PC-9 (cell line): ENCODE measurements at places on chromosomes 12 and 14. TPM values are rescaled to one million over a fixed set of nuclear protein-coding genes. Genes with fewer than 3 reads are reported as not detected.

The PLEKHG3 gene
- total RNA-seq: 59.3 and 61.7 TPM in 2 replicates

The MYF6 gene
- total RNA-seq: not detected in 2 replicates

The PRIMA1 gene
- not detected in 2 replicates for total RNA-seq

The ADCY4 gene
- 1.8 and 2.0 TPM in 2 replicates for total RNA-seq

The CABP1 gene
- not detected in 2 replicates for total RNA-seq

The SLC2A3 gene
- 24.9 and 26.2 TPM in 2 replicates for total RNA-seq

The ARID4A gene
- total RNA-seq: 17.0 and 22.2 TPM in 2 replicates

The KLRK1 gene
- total RNA-seq: not detected in 2 replicates

The DLGAP5 gene
- 51.7 and 80.0 TPM in 2 replicates for total RNA-seq

The ADAM20 gene
- 0.94 and 1.9 TPM in 2 replicates for total RNA-seq

The UNG gene
- 52.5 and 54.9 TPM in 2 replicates for total RNA-seq

The SMAGP gene
- total RNA-seq: 36.3 and 42.9 TPM in 2 replicates

The BHLHE41 gene
- 30.0 and 57.1 TPM in 2 replicates for total RNA-seq

The PLEK2 gene
- total RNA-seq: 32.7 and 46.0 TPM in 2 replicates

The CELA1 gene
- total RNA-seq: 0.58 TPM in 1 of 2 replicates, not detected in the other

The NTN4 gene
- total RNA-seq: 41.5 and 46.0 TPM in 2 replicates

The RPS6KA5 gene
- 3.0 and 3.5 TPM in 2 replicates for total RNA-seq

The DAO gene
- total RNA-seq: not detected in 2 replicates

The POTEM gene
- not detected in 2 replicates for total RNA-seq

The KRT78 gene
- total RNA-seq: 1.5 and 1.7 TPM in 2 replicates

The RGS6 gene
- total RNA-seq: not detected in 2 replicates

The LRR1 gene
- 16.1 and 19.0 TPM in 2 replicates for total RNA-seq

The TMPRSS12 gene
- total RNA-seq: not detected in 2 replicates

The MYL2 gene
- total RNA-seq: not detected in 2 replicates

The KRT74 gene
- not detected in 2 replicates for total RNA-seq

The MDGA2 gene
- not detected in 2 replicates for total RNA-seq

The KDM5A gene
- 61.0 and 68.0 TPM in 2 replicates for total RNA-seq
